Parietal lobe (tissue), 2 donors: ENCODE measurements at places on chromosomes 6 and 20. TPM values are rescaled to one million over a fixed set of nuclear protein-coding genes. Genes with fewer than 3 reads are reported as not detected.

Gene OR2J3
- total RNA-seq = not detected

Gene ANKEF1
- total RNA-seq = 2.8 TPM

Gene TRIM38
- 0.31 TPM for total RNA-seq

Gene GMDS
- 11.9 TPM for total RNA-seq

Gene MAP7
- total RNA-seq = 9.4 TPM

Gene MSH5
- total RNA-seq = 14.1 TPM

Gene ZSCAN23
- 36.3 TPM for total RNA-seq

Gene TENT5A
- 2.2 TPM for total RNA-seq

Gene C6orf141
- 1.3 TPM for total RNA-seq
